Stimulated activated CD4-positive, alpha-beta T cell treated with anti-CD3 and anti-CD28 coated beads, Interleukin-12 subunit alpha, Interleukin-12 subunit beta, amount 100 ng/mL, for 24 hours (primary cell): ENCODE measurements at places on chromosomes 6 and 20.

GRCh38 chr6:148212366-148212765 is 130.3 kb upstream of the SASH1 start:
- no peak for DNase-seq

GRCh38 chr20:37523911-37524700 is 3.1 kb downstream of the NNAT start:
- DNase-seq: no peak

DNA sequence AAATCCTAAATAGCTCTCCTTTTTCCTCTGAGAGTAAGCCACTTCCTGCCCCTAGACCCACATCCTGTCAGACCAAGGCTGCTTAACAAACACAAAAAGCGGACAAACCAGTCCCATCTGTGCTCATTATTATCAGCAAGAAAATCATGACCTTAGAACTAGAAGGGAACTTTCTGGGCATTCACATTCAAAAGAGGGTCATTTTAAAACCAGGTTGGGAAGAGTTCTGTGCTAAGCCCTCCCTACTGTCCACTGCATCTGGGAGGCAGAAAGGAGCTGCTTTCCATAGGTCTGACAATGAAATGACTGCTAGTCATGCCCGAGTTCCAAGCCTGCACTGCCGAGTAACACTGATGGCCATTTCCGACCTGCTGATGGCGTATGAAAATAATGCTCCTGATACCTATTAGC is 15.4 kb downstream of the EZR start:
- no peak for DNase-seq

DNA sequence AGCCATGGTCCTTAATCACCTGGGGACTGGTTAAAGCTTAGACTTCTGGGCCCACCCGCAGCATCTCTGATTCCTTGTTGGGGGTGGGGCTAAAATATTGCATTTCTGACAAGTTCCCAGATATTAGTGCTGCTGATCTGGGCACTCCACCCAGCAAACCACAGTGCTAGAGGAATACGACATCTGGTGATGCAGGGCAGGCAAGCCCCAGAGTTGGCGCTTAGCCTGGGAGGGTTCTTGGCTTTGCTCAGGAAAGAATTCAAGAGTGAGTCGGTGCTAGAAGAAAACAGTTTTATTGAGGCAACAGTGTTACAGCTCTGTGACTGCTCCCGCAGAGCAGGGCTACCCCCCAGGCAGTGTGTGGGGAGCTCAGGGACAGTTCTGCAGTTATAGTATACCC is 210.7 kb downstream of the TFAP2C start:
- DNase-seq: no peak

GRCh38 chr6:22113026-22113766 is 183.6 kb downstream of the PRL start:
- DNase-seq: no peak
